ENCODE measurements at places on chromosomes 4 and X.

DNA sequence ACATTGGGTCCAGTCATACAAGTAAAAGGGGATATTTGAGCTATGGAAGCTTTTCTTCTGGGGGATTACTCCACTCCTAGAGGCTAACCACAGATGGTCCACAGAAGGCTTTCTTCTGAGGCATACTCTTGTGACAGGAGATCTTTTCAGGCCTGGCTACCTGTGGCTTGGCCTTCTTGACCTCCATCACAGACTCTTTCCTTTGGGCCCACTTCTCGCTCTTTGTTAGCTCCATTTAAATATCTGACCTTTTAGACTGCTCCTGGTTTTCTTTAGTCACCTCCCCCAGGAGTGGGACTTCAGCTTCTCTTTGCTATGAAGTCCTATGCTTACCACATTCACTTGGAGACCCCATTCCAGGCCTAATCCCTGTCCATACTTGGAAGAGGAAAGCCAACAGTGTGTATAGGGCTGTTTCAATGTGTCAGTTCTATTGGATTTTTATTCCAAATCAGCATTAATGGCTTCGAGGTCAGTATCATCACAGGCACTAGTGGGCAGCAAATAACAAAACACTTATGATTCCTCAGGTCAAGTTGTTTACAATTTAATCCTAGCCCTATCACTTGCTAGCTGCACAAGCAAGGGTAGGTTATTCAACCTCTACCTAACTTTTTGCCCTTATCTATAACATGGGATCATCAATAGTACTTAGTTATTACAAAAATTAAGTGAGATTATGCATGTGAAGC lies 26.3 kb downstream of the GPC3 start:
- no peak for DNase-seq

DNA sequence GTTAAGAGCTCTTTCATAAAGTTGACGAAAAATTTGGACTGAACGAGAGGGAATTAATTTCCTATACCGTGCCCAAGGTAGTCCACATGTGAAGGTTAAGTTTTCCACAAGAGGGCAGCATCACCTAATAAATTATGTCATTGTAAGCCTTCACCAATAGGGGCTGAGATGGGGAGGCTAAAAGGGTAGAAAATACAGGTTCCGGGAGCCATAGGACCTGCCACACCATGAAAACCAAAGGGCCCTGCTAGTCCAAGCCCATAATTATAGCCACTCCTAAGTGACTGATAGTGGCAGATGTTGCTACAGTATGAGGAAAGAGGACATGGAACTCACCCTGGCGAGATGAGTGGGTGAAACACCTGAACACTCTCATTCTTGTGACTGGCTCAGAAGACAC lies 122.2 kb downstream of the SHROOM4 start:
- peak; percentile 1 for DNase-seq

DNA sequence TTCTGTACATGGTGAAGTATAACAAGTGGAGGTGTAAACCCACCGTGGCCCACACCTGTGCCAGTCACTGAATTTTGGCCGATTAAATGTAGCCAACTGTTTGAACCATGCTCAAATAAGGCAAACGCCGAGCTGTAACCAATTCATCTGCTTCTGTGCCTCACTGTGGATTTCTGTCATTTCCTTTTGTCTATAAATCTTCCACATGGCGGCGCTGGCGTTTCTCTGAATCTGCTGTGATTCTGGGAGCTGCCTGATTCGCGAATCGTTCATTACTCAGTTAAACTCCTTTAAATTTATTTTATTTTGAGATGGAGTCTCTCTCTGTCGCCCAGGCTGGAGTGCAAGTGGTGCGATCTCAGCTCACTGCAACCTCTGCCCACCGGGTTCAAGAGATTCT lies 19.2 kb downstream of the SUPT20HL2 start:
- DNase-seq: no peak

- DNase-seq: peak; percentile 39
Measured at GRCh38 chrX:131762802-131763234, 218.9 kb downstream of the OR13H1 start.

- DNase-seq: no peak
Measured at GRCh38 chr4:179563741-179564140, 2121.5 kb upstream of the AGA start.

Measured in NCI-H226 (cell line).